ENCODE measurements at places on chromosomes 5 and 9.
A peak's percentile ranks its signal among the peaks of the same experiment; 100 is the strongest.

DNA sequence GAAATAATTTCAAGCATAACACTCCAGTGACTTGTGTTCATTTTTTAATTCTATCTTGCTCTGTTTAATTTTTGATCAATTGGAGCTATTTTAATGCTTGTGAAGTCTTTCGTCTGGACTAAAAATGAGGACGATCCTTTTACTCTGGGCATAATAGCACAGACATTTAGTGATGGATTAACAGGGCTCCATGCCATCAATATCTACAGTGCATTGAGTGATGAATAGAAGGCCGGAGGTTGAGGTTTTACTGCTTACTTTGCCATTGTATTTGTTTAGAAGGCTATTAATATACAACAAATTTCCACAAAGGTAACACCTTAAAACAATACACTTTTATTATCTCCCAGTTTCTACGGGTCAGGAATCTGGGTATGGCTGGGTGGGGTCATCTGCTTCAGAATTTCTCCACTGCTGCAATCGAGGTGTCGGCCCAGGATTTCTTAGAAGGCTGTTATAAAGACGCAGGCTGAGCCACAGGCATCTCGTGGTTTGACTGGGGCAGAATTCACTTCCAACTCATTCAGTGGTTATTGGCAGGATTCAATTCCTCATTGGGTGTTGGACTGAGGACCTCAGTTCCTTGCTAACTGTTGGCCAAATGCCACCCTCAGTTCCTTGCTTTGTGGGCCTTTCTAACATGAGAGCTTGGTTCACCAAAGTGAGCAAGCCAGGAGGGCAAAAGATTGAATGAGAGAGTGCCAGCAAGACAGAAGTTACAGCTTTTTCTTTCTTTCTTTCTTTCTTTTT, 265.4 kb upstream of the VLDLR start:
- no peak for DNase-seq

DNA sequence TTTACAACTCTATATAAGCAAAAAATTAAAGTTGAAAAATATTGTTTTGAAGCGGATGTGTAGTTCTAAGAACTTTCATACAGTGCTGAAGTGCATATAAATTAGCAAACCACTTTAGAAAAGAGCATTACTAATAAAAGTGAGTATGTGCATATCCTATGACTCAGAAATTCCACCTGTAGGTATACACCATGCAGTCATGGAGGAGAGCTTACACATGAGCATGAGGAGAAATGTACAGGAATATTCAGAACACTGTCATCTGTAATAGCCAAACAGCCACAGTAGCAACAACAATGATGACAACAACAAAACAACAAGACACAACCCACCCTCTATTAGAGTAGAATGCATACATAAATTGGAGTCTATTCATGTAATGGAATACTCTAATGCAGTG, 138.2 kb upstream of the ARRDC3 start:
- DNase-seq = no peak

- no peak for DNase-seq
Observed at GRCh38 chr5:150492621-150493020, 15.3 kb upstream of the NDST1 start.

DNA sequence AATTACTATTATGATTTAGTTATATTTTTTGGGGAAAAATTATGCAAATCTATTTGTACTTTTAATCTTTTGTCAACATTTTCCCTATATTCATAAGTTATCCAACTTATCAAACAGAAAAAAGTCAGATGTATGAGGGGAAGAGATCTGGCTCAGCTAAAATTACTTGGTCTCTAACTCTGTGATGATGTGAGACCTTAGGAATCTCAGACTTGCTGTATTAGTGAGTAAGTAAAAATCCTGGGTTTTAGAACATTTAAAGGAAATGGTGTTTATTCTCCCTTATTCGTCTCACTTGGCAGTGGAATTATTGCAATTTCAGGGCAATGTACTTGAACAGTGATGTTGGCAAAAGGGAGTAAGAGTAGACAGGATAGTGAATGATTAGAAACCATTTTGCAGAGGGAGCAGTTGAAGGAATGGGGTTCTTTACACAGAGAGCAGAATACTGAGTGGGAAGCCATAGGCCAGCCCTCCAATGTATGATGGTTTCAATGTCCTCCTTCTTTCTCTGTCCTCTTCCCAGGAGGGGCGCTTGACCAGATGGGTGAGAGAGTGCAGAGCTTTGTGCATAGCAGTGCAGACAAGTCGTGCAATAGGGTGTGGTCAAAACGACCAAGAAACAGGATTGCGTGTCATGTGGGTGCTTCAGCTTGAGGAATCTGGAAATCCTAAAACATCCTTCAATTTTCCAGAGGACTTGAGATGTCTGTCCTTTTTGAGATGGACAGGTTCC, 91.7 kb downstream of the TENT4A start:
- DNase-seq = no peak

DNA sequence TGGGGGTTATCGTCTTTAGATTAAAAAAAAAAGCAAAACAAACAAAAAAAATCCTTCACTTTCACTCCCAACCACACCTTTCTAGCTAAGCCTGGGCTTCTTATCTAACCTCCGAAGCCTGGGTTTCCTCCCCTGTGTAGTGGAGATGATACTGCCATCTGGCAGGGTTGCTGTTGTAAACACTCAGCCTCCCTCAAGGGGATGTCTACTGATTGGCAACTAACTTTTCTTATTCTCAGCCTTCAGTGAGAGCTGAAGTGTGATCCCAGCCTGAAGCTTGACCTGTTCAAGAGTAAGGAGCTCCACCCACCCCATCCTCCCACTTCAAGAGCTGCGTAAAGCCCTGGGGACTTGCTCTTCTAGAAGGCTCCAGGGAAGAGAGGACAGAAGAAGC, 21.5 kb upstream of the WWC1 start:
- DNase-seq = no peak

GRCh38 chr9:87573841-87574342, 76.2 kb downstream of the DAPK1 start:
- no peak for DNase-seq

- no peak for DNase-seq
Observed at GRCh38 chr5:74392711-74393351, 247.7 kb downstream of the ENC1 start.

DNA sequence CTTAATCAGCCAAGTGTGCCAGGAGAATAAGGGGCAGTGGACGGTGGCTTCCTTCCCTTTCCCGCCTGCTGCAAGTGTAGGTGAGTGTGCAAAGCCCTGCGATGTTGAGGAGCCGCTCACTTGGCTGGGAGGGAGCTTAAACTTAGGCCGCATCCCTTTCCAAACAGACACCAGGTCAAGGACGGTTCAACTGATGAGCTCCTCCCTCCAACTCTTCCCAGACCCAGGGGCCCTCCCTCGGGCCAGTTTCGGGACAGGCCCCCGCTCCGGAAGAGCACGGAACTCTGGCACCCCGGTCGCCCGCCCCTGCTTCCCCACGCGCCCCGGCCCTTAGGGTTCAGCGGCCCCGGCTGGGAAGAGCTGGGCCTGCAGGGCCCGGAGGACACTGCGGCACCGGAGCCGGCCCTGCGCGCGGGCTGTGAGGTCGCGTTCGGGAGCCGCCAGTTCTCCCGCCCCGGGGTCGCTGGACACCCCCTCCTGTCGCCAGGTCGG, 481 bp downstream of the MRPL36 start:
- peak; percentile 8 for DNase-seq

GRCh38 chr5:135461481-135462151, 9.5 kb upstream of the TIFAB start:
- no peak for DNase-seq

- no peak for DNase-seq
Observed at GRCh38 chr5:17190242-17190778, 27.1 kb upstream of the BASP1 start.

GRCh38 chr9:132023419-132024180, 56.1 kb downstream of the MED27 start:
- DNase-seq = no peak

DNA sequence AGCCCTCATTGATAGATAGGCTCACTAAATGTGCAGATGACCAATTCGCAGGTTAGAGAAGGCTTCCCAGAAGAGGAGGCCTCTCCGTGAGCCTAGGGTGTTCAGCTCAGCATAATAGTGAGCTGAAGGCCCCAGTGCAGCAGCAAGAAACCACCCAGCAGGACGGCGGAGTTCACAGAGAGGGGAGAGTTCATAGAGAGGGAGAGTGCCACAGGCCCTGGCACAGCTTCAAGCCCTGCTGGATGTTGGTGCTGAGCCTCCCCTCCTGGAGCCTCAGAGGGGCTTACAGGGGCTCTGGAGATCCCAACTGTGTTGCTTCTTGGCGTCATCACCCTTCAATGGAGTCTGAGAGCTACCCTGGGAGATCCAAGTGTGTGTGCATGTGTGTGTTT, 2.1 kb downstream of the SLC22A5 start:
- DNase-seq = no peak

- no peak for DNase-seq
Observed at GRCh38 chr9:129111528-129112151, 425 bp downstream of the PTPA start.
